ENCODE measurements at places on chromosomes 11 and 22. TPM values are rescaled to one million over a fixed set of nuclear protein-coding genes. Genes with fewer than 3 reads are reported as not detected.

- DNase-seq = no peak
- no peak overlapping the region for H3K4me3 ChIP-seq
- no peaks in the 10 kb centered on the region for H3K27me3 ChIP-seq
- no peaks in the 10 kb centered on the region for H3K4me1 ChIP-seq
Measured at GRCh38 chr11:13348305-13348704, 70.7 kb downstream of the BMAL1 start.

GRCh38 chr22:43867839-43868635 lies 5.7 kb upstream of the SULT4A1 start:
- no peaks in the 10 kb centered on the region for H3K36me3 ChIP-seq
- H3K27ac ChIP-seq = no peak overlapping the region
- peak; percentile 52 for DNase-seq
- H3K4me3 ChIP-seq = no peak overlapping the region

ARRB1 gene
- total RNA-seq = not detected

ARHGEF17 gene
- total RNA-seq = 8.3 TPM

Data from SJSA1 (cell line).